CD4-positive, CD25-positive, alpha-beta regulatory T cell (primary cell): ENCODE measurements at places on chromosomes 12 and 14.

DNA sequence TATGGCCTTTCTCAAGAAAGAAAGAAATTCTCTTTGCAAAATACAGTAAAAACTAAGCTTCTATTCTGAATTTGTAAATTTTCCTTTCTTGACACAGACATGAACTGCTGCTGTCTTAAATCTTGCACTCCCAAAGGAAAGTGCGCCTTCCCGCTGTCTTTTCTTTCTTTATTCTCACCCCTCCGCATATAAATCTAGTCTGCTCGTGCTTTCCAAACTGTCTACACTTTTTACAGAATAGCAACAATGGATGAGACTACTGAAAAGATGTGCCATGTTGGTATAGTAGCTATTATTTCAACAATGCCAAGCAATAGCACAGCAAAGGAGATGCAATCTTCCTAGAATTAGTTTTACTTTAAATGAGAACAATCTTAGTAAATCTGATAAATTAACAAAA lies 328.8 kb upstream of the PDE3A start:
- no peaks in the 10 kb centered on the region for H3K4me1 ChIP-seq
- H3K27me3 ChIP-seq: no peaks in the 10 kb centered on the region
- H3K4me3 ChIP-seq: no peak overlapping the region
- DNase-seq: no peak

DNA sequence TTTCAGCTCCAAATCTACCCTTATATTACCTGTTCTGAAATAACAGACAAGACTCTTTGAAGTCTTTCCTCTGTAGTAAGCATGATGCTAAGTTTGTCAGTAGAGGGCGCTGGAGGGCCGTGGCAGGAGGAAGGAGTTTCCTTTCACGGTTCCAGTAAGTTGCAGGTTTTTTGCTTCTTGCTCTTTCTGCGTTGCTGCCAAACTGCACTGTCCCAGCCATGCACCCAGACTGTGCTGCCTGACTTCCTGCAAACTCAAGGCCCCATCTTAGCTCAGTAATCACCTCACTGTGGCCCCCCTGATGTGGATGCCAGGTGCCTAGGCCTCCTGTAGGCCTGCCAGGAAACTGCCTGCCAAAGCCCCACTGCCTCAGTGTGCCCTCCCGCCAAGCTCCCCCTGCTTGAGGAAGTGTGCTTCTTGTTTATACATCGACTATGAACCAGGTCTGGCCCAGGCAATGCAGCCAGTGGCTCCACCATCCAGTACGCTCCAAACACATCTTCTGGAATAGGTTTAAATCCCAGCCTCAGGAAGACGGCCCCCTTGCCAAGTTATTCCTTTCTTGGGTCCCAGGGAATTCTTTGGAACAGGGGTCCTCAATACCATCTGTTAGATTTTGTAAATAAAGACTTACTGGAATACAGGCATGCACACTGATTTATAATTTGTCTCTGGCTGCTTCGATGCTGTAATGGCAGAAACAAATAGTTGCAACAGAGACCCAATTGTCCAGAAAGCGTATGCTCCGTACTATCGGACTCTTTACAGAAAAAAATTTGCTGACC lies 193.7 kb upstream of the LRIG3 start:
- no peak overlapping the region for H3K4me3 ChIP-seq
- H3K27me3 ChIP-seq: no peaks in the 10 kb centered on the region
- DNase-seq: peak; percentile 14
- H3K36me3 ChIP-seq: no peaks in the 10 kb centered on the region

- DNase-seq: no peak
- H3K4me3 ChIP-seq: no peak overlapping the region
- no peaks in the 10 kb centered on the region for H3K27me3 ChIP-seq
Measured at GRCh38 chr14:102238766-102239165, 66.2 kb downstream of the MOK start.

DNA sequence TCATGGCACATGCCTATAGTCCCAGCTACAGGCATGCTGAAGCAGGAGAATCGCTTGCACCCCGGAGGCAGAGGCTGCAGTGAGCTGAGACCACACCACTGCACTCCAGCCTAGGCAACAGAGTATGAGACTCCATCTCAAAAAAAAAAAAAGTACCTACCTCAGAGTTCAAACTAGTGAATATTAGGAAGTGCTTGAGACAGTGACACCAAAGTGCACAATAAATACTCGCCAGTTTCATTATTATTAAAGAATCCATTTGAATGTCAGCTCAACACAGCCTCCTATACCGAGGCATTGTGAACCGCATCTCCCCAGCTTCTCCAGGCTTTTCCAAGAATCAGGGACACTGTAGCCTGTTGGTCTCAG lies 5.0 kb downstream of the GAPDH start:
- H3K36me3 ChIP-seq: peaks cover 22% of the 10 kb centered on the region
- peaks cover 63% of the 10 kb centered on the region for H3K4me1 ChIP-seq
- H3K27me3 ChIP-seq: no peaks in the 10 kb centered on the region
- no peak overlapping the region for H3K4me3 ChIP-seq
- DNase-seq: no peak
